HuH-7.5 (cell line): ENCODE measurements at places on chromosomes 13 and 19.

GRCh38 chr13:79445968-79446645, 34.8 kb upstream of the NDFIP2 start:
- DNase-seq, result no peak

- peak; percentile 14 for DNase-seq
Measured at GRCh38 chr19:34734537-34735103, 577 bp downstream of the ZNF181 start.

GRCh38 chr19:54325194-54325621, 12.2 kb upstream of the LILRA5 start:
- DNase-seq, result peak; percentile 51

GRCh38 chr13:103255587-103256301, 189.5 kb upstream of the SLC10A2 start:
- DNase-seq, result no peak

DNA sequence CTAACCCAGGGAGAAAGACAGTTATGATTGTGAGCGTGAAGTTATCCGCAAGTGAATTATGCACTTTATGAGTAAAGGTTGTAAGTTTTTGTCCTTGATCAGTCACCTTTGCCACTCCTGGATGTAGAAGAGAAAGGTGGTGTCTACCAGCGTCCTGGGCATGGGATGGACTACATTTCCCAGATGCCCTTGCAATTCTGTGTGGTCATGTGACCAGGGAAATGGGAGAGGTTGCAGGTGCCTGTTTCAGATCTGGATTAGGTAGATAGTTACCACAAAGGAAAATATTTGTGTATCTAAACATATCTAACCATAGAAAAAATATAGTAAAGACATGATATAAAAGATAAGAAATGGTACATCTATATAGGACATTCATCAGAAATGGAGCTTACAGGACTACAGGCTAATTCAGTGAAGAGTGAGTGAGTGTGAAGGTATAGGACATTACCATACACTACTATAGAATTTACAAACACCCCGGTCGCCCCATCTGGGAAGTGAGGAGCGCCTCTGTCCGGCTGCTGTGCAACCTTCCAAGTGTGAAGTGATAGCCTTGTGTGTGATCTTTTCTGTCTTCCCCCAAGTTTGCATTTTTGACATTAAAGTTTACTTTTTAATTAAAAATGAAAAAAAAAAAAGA, 51.6 kb upstream of the CACNA1A start:
- no peak for DNase-seq

DNA sequence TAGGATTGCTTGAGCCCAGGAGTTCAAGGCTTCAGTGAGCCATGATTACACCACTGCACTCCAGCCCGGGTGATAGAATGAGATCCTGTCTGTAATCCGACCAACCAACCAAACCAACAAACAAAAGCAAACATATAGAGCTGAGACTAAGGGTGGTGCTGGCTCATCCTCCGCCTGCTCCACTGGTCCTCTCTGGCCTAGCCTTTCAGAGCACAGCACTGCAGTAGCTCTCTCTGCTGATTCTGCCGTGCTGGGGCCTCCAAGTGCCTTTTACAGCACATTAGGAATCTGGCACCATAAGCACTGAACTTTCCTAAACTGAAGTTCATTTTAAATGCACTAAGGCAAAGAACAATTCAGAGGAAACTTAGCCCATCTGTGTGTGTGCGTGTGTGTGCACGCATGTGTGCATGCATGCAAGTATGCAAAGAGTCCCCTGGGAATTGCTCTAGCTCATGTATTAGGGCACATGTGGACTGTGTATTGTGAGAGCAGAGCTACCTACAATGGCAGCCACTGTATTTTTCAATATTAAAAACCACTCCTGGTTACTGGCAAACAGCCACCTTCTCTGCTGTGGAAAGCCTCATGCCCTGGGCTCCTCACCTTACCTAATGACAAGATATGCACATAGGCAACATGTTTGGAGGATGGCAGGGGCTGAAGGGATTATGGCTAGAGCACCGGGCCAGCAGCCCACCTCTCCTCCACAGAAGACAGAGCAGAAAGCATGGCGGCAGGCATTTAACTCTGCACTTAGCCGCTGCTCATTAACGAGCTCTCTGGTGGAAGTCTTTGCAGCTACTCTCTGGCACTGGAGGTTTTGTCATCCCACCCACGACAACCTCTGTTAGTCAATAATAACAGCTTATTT, 223.1 kb upstream of the TSHZ3 start:
- no peak for DNase-seq

- DNase-seq, result no peak
Measured at GRCh38 chr13:74111399-74111798, 22.8 kb downstream of the KLF12 start.

DNA sequence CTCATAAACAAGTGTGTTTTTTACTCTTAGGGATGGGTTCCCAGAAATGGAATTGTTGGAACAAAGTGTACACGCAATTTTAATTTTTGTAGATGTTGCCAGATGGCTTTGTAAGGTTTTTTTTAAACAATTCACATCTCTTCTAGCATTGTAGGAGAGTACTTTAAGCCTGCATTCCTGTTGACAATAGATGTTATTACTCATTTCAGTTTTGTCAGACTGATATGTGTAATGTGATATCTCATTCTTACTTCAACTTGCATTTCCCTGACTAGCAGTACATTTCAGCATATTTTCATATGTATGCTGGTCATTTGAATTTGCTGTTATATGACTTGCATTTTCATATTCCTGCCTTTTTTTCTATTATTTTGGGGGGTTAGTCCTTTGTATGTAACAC, 186.6 kb upstream of the SLITRK6 start:
- DNase-seq, result no peak

GRCh38 chr19:41366089-41366488, 2.1 kb upstream of the B9D2 start:
- no peak for DNase-seq

DNA sequence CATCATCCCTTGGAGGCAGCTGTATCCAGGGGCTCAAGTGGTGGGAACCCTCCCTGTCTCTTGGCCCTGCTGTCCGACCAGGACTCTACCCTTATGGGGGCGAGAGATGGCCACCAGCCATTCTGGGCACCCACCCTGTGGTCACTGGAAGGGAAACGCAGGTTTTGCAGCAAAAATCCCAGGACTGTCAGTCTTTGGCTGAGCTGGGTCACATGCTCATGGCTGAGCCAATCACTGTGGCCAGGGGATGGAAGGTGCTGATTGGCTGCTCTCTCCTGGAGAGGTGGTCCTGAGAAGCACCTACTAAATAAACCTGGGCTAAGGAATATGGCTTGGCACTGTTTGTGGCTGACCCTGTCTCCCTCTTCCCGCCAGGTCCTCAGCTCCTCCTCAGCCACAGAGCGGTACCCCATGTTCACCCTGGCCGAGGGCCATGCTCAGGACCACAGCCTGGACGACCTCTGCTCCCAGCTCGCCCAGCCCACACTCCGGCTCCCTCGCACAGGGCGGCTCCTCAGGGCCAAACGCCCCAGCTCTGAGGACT, 8.9 kb downstream of the ATG4D start:
- DNase-seq, result peak; percentile 64

DNA sequence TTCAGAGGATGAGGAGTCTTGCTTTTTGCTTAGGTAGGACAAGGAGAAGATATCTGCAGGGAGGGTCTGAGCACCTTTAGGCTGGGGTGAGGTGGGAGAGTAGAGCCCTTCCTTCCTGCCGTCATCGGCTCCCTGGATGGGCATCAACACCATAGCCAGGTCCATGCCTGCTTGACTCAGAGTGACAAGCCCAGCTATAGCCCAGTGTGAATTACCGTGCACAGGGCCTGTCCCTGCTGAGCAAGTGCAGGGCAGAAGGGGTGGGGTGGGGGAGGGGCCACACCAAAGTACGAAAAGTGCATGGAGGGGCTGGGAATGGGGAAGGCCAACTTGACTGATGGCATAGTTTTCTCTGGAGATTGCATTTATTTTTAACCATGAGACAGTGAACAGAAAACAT, 30.3 kb upstream of the RNF113B start:
- DNase-seq, result no peak

DNA sequence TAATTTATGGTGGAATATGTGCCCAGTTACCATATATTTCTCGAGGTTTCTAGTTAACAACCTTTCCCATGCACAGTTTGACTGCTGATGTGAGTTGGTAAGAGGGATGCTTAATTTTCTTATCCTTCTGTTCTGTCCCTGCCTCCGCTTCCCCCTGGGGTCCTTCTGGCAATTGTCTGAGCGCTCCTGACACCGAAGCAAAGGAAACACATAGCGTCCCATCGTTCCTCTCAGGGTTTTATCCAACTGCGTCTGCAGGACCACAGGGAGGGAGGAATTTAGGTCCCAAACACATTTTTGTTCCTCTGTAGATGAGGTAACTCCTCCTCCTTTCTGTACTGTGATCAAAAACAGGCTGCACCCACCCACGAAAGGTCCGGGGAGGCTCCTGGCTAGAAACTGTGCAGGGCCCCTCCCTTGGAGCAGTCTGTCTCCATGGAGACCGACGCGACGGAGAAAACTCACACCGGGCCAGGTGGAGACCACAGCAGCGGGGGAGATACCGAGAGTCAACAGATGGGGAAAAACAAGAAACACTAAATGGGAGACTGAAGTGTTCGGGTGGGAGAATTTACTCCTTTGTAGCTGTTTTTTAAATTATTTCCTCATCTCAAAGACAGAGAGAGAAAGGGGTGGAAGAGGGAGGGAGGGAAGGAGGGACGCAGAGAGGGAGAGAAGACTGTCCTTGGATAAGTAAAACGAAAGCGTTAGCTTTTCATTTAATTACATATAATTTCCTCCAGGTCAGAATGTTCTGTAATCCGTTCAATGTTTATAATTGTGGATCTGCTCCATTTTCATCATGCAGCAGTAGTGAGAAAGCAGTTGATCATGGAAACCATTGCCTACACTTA, 191.8 kb upstream of the NBEA start:
- DNase-seq, result no peak

DNA sequence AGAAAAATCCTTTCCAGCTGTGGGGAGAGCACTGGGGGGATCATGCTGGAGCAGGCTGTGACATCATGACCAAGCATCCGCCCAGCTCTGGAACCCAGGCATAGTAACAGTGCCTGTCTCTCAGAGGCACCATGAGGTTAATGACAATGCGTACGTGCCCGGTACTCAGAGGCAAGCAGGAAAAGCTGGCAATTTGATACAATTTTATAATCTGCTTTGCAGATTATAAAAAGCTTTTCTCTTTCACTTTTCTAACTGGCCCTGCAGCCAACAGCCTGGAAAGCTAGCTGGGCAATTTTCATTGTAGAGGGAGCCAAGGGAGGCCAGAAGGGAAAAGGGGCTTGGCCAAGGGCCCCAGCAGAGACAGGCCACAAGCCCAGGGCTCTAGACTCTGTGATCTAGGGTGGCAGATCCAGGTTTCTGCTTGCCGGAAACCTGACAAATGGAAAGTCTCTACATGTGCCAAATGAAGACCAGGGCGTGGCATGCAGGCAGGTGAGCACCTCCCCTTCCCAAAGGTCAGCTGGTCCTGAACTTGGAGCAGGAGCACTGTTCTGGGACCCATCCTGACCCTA, 22.7 kb downstream of the VRK3 start:
- DNase-seq, result no peak

GRCh38 chr13:35388441-35389355, 87.8 kb downstream of the MAB21L1 start:
- DNase-seq, result no peak

DNA sequence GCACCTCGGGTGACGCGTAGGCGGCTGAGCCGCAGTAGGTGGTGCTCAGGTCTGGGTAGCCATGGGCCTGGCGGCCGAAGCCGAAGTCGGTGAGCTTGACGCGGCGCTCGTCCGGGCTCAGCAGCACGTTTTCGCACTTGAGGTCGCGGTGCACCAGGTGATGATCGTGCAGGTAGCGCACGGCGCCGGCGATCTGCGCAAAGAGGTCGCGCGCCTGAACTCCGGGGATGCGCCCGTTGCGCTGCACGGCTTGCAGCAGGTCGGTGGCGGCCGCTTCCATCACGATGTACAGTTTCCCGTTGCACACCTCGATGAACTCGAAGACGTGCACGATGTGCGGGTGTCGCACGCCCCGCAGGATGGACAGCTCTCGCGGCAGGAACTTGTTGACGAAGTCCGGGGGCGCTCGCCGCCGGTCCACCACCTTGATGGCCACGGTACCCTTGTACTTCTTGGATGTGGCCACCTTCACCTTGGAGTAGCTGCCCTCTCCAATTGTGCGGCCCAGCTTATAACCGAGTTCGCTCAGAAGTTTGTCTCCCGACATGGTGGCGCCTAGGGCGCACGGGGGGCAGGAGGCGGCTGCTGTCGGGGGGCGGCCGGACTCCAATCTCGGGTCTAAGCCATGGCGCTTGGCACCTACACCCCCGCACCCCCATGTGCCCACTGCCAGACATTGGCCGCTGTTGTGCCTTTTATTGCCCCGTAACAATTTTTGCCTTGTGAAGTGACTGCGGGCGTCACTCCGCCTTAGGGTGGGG, at the start of gene TSSK6:
TSS of gene TSSK6 (minus strand) at position 668 of the 761 bp plus-strand sequence. CDS start at position 547, 121 bp downstream.
- DNase-seq, result no peak

GRCh38 chr13:44426461-44426860, 52.8 kb downstream of the SERP2 start:
- DNase-seq, result no peak

- DNase-seq, result no peak
Measured at GRCh38 chr13:43260999-43261398, 237.6 kb downstream of the DNAJC15 start.

- DNase-seq, result no peak
Measured at GRCh38 chr19:10019246-10019645, 6.0 kb downstream of the RDH8 start.

GRCh38 chr13:97018029-97018819, 23.9 kb upstream of the OXGR1 start:
- DNase-seq, result no peak

- no peak for DNase-seq
Measured at GRCh38 chr13:33261387-33262061, 24.0 kb downstream of the STARD13 start.

DNA sequence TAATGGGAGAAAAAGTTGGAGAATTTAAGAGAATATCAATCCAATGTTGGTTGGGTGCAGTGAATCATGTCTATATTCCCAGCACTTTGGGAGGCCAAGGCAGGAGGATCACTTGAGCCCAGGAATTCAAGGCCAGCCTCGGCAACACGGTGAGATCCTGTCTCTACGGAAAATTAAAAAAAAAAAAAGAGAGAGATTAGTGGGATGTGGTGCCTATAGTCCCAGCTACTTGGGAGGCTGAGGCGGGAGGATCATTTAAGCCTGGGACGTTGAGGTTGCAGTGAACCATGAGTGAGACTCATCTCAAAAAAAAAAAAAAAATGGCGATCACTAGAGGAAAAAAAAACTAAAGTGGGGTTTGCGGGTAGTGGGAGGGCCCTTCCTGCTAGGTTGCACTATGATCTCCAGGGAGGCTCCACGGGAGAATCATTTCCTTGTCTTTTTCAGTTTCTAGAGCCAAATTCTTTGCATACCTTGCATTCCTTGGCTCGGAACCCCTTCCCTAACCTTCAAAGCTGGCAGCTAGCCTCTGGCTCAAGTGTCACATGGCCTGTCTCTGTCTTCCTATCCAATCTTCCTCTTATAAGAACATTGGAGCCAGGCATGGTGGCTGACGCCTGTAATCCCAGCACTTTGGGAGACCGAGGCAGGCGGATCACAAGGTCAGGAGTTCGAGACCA, 5.8 kb upstream of the ERCC2 start:
- DNase-seq, result peak; percentile 63
